ENCODE measurements at places on chromosomes 2 and 18.

- DNase-seq: no peak
These were observed 48.7 kb downstream of the C1QL2 start for GRCh38 chr2:119109866-119110265.

DNA sequence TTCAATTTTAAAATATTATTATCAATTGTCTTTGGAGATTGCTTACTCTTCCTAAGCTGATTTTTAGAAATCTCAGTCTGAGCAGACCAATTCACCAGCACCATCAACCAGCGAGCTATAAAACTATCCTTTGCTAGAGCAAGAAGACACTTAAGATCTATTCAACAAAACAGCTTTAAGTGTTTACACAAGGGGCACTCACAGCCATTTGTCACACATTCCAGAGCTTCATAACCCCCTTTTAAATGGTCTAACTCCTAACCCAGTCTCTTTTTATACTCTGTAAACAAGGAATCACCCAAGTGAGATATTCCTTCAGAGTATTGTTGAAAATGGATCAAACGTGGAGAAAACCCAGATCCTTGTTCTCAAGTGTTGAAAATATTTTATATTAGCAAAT, 1294.1 kb upstream of the CHAC2 start:
- DNase-seq: no peak

DNA sequence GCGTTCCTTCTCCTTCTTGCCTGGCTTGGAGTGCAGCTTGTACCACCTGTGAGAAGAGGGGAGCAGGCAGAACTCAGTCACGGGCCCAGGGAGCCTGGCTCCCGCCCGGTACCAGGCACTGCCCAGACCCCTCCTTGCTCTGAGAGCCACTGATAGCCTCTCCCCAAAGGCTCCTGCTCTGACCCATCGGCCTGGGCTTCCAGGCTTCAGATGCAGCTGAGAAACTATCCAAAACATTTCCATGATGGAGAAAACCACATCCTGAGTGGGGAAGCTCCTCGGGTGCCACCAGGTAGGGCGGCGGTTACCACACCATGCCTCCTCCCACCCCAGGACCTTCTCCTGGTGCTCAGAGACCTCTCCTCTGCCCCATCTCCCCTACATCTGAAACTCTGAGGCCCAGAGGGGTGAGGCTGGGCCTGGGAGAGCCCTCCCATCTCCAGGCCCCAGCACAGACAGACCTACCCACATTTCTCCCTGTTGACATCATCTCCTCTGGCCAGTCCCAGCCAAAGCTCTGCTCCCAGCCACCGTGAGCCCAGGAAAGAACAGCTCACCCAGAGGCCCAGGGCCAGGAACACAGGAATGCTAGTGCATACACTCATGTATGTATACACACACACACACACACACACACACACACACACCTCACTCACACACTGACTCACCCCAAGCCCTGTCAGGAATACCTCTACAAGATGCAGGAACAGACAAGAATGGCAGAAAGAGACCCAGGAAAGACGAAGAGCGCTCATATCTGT, 17.9 kb upstream of the SFXN5 start:
- DNase-seq: no peak

- no peak for DNase-seq
These were observed 17.2 kb downstream of the CNDP2 start for GRCh38 chr18:74513149-74513882.

Measured in CD4-positive, alpha-beta T cell treated with Interleukin-6 for 4 hours (primary cell).